ENCODE measurements at places on chromosomes 3 and 15.

- peak; percentile 80 for DNase-seq
Measured at GRCh38 chr3:107988460-107989175, 102.2 kb downstream of the CD47 start.

GRCh38 chr15:48265135-48265534 is 59.0 kb downstream of the SLC12A1 start:
- DNase-seq = no peak

GRCh38 chr15:65963911-65964482 is 94.7 kb downstream of the RAB11A start:
- no peak for DNase-seq

DNA sequence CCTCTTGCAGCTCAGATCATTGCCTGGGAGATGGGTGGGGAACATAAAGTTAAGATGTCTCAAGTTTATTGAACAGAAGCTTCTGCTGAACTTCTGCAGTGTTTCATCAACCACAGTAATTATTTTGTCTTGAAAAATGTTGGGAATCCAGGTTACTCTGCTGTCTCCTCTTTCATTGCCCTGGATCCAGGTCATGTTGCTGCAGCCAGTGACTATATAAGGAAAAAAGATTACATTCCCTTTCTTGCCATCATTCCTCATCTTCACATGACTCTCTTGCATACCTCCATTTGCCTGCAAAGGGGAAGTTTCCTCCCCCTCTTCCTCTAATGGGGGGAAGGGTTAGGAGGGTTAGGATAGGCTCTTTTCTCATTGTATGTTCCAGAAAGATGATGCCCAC is 15.1 kb downstream of the GMNC start:
- no peak for DNase-seq

DNA sequence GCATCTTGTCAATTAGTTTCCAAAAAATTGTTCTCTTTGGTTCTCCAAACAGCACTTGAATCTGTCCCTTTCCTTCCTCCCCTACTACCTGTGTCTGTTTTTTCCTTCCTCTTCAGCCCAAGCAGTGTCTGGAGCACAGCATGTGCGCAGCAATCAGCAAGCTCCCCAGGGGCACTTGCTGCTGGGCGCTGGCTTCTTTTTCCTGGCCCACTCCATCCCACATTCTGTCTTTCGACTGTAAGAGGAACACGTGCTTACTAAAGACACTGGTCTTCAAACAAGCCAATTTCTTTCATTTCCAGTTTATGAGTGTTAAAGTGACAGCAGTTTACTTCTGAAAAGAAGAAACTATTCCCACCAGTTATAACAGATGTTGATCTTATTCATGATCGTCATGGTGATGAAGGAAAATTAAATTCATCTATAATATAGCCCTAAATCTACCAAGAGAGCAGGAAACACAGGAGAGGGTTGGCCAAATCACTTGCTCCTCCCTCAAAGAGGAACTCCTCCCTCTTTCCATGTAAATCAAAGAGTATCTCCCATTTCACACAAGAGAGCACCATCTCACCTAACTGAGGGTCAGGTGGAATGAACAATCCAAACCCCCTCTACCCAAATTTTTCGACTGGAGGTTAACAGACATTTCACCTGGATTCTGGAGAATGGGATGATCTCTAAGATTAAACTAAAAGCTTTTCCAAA is 115.4 kb downstream of the IGF2BP2 start:
- no peak for DNase-seq

GRCh38 chr3:194081826-194082225 is 54.1 kb upstream of the HES1 start:
- no peak for DNase-seq

DNA sequence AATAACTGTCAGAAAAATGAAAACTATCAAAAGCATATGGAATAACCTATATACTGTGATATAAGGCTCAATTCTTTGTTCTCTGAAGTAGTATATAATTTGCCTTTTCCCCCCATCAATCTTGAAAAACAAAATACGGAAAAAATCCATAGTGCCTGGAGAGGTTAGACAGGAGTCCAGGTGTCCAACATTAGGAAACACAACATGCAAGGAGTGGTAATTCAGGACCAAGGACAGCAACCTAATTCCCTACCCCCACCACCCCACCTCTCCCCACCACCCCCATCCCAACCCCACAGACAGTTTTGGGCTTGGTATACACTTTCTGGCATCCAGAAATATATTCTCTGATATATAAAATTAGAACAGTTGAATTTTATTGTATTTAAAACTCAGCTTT is 55.1 kb upstream of the SLC25A26 start:
- peak; percentile 5 for DNase-seq

DNA sequence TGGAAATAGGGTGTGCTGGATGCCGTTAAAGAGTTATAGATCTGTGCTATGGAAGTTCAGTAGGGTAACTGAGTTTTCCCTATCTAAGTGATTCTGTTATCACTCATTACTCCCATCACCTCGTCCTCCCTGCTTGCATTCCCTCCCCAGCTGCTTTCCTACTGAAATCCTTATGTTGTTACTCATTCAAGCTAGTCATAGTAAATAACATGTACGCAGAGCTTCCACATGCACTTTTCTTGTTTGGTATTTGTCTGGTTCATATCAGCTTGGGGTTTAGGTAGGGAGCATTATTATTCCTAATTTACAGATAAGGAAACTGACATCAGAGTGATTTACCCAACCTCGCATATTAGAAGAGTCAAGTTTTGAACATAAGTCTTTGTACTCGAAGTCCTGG is 135.1 kb downstream of the HCN4 start:
- no peak for DNase-seq

DNA sequence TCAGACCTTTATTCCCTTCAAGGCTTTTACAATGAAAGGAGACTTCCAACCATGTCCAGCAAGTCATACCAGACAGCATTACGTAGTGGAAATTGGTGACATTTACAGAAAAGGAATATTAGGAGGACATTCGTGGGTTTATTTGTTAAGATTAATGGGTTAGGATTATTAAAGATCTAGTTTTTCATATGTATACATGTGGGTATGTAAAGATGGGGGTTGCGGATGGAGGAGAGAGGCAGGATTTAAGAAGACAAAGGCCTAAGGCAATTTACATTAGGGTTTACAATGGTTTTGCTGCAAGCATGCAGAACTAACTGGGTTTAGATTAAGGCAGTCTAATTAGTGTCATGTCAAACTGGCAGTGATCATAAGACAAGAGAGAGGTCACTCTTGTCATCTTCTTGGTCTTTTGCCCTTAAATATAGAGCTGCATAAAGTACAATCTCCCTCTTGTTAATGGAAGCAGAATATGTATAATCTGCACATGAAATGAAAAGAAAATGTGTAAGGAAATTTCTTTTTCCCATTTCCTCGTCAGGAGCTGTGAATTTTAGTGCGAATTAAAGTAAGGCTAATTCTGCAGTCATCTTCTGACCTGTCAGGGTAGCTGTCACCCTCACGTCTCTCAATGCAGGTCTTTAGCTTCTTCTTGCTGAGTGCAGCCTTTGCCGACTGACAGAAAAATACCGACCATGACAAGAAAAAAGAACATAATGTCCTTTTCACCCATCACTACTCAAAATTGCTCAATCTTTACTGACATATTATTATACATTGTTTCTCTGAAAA is 258.9 kb upstream of the MEIS2 start:
- DNase-seq = no peak

- DNase-seq = no peak
Measured at GRCh38 chr3:189108735-189109134, 63.0 kb upstream of the TPRG1 start.

Data from MCF 10A (cell line).